ENCODE measurements at places on chromosomes 11 and 22.

DNA sequence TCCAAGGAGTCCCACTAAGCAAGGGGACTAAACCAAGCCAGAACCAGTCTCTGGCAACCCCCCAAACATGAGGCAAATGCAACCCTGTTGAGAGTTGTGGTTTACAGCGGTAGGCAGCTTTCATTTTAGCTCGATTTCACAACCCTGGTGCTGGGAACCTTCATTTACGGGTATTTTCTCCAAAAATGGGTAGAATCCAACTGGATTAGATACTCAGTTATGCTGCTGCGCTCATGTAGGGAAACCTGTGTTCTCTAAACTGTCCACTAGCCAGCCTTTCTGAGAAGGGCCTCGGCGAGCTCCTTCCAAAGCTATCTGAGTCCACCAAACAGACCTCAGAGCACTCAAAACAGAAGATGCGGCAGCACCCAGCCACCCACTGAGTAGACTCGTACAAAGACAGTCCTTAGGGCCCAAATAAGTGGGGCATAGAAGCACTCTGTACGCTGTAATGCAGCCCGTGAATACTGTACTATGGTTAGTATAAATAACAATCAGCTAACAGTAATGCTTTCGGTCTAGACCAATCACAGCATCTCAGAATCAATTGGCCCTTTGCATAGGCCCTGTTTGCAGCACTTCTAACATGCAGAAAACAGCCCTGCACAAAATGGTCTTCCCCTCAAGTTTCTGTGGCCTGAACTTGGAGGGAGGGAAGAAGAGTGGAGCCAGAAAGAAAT is 104.7 kb downstream of the ETS1 start:
- no peak for DNase-seq

DNA sequence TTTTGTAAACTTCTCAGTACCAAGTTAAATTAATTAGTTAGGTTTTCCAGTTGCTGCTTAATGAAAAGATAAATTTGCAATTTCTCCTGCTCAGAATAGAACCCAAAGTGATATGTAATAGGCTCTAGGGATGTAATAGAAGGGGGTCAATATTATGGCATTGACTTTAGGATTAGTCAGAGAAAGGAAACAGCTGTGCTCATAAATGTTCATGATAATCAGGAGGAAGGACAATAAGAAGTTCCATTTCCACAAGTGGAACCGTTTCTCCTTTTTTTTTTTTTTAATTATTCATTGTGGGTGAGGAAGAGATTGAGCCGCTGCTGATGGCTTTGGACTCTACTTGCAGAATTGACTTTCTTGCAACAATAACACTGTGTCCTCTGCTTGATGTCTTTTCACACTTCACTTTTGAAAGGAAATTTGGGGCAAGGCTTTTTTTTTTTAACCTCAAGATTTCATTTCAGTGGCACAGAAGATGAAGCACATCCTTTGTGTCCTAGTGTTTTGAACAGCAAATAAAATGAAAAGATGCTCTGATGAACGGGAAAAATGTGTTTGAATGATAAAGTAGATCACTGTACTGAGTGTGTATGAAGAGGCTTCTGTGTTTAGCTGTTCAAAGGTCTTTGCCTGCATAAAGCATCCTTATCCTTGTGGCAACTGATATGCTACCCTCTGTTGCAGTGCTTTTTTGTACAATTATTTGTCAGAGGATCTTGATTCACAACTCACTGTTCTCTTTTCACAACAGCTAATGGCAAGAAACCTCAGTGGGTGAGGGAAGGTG is 62.4 kb downstream of the GAS2 start:
- no peak for DNase-seq

GRCh38 chr11:79121351-79121750 is 319.5 kb downstream of the TENM4 start:
- DNase-seq: no peak

GRCh38 chr22:42091455-42091782 is 847 bp upstream of the NDUFA6 start:
- no peak for DNase-seq

DNA sequence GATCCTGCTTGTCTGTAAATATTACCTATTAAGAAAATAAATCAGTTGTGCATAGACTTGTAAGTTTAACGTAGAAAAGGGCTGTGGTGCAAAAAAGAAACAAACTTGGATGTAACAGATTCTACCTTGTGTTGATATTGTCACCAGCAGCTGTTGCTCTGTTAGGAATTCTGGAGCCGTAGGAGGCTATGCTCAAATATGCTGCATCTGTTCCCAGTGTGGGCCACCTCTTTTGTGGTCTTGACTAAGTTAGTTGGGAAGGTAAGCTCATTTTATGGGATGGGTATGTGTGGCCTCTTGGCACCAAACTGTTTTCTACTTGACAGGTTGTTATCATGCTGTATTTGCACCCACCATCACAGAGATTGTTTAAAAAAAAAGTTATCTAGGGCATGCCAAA is 29.4 kb upstream of the RAG2 start:
- DNase-seq: no peak

DNA sequence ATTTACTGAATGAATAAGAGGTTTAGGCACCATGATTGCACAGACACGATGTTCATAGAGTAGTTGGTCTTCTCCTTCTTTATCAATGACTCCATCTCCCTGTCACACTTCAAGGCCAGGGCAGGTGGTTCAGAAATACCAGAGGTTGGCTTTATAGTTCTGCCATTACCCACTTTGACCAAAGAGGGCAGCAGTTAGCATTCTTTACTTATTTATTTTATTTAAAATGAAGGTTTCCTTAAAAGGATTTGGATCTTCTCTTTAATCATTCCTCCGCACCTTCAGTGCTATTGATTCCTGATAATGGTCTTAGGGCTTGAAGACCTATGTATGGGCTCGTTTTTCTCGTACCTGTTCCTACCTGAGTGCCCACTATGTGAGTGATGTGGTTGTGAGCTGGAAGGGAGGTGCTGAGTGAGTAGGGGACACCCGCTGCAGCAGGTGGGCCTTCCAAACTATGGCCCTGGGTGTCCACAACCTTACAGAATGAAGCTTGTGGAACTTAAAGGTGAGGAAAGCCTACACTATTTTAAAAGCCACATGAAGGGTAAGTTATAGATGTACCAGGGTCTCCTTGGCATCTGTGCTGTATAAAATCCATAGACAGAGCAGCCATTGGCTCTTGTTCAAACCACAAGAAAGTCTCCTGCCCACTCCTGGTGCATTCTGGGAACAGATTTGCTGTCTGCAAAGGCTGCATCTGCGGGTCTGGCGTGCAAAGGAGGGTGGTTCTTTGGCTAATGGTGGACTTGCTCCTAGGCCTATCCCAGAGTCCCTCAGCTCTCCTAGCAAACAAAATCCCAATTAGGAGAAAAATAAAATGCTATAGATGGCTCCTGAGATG is 35.0 kb downstream of the TIMP3 start:
- no peak for DNase-seq

DNA sequence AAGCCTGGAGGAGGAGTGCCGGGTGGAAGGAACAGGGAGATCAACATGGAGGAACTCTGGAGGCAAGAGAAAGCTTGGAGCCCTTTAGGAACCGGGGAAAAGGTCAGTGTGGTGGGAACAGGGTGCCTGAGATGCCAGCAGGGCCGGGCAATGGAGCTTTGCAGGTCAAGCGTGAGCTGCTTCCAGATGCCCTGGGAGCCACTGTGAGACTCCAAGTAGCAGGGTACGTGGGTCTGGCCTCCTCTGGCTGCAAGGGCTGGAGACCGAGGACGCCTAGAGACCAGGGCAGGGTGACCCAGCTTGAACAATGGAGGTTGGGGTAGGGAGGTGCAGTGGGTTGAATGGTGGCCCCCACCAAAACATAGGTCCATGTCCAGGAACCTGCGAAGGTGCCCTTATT is 15.6 kb upstream of the EMID1 start:
- no peak for DNase-seq

DNA sequence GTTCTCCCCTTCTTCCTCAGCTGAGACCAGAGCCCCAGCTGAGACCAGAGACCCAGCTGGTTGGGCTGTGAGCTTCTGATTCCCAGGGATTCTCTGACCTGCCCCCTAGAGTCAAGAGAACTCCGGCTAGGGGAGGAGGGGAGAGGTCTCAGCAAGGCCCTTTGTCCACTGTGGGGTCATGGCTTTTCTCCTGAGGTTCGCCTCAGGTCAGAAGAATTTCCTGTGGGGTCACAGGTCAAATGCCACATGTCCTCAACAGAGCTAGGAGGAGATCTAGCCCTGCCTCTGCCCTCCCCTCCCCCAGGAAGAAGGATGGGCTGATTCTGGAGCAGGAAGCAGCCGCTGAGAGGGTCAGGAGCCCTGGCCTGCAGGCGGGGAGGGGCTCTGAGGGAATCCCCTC is 23.7 kb downstream of the HTR3A start:
- no peak for DNase-seq

GRCh38 chr11:59175091-59175501 is 3.2 kb downstream of the DTX4 start:
- DNase-seq: no peak

DNA sequence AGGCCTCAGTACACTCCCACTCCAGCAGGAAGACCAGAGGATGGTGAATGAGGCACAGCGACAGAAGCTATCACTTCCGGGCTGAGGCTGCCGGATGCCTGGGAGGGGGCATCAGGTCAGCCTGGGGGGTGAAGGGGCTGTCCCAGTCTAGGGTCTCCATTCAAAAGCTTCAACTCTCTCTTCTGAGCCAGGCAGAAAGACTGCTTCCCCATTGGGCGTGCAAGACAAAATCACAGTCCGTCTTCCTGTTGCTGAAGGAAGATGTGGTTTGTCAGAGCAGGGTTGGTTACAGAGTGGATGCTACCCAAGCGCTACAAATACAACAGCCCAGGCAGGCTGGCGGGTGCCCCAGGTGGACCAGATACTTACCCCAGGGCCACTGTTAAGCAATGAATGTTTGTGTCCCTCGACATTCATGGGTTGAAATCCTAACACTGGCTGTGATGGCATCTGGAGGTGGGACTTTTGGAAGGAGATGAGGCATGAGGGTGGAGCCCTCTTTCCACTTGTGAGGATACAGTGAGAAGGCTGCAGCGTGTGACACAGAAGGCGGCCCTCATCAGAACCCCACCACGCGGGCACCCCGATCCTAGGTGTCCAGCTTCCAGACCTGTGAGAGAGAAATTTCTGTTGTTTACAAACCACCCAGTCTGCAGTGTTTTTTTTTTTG is 12.0 kb downstream of the UPK3A start:
- DNase-seq: no peak

DNA sequence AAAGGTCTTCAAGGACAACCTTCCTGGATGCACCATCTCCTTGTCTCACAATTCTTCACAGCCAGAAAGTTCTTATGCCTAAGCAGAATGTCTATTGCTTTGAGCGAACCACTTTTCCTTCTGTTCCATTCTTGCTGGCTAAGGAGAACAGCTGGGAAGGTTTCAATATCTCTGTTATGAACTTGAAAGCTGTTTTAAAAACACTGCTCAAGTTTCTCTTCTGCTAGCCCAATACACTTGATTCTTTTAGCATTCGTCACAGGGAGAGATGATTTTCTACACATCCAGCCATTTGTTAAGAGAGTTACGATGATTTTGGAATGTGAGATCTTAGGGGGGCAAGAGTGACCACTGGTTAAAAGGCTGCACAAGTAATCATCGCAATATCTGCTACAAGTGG is 249.3 kb downstream of the KIRREL3 start:
- no peak for DNase-seq

DNA sequence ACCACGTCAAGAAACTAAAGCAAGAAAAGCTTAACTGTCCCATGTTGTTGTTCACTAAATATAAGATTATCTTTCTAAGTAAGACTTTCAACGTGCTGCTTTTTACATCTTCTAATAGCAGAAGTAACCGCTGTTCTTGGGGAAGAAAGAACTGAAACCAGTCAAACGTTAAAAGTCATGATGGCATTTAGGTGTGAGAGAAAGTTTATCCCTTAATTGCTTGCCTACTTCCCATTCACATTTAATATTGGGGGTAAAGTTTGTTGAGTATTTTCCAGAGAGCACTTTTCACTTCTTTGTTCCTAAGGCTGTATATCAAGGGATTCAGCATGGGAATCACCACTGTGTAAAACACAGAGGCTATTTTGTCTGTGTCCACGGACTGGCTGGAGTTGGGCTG is 970 bp downstream of the OR5B21 start:
- no peak for DNase-seq

DNA sequence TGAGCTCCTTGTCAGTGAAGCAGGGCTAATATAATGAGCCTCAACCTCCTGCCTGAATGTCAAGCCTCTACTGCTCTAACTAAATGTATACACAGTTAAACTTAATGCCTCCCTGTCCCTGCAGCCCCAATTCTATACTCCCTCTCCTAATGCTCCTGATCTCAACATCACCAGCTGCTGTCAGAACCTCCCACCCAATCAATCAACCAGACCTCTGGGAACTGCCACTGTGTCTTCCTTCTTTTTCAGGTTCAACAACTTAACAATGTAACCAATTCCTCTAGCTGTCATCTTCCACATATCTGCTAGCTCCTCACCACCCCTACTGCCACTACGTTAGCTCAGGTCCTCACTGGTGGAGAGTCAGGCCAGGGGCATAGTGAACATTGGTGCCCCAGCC is 339.8 kb upstream of the NARS2 start:
- no peak for DNase-seq

DNA sequence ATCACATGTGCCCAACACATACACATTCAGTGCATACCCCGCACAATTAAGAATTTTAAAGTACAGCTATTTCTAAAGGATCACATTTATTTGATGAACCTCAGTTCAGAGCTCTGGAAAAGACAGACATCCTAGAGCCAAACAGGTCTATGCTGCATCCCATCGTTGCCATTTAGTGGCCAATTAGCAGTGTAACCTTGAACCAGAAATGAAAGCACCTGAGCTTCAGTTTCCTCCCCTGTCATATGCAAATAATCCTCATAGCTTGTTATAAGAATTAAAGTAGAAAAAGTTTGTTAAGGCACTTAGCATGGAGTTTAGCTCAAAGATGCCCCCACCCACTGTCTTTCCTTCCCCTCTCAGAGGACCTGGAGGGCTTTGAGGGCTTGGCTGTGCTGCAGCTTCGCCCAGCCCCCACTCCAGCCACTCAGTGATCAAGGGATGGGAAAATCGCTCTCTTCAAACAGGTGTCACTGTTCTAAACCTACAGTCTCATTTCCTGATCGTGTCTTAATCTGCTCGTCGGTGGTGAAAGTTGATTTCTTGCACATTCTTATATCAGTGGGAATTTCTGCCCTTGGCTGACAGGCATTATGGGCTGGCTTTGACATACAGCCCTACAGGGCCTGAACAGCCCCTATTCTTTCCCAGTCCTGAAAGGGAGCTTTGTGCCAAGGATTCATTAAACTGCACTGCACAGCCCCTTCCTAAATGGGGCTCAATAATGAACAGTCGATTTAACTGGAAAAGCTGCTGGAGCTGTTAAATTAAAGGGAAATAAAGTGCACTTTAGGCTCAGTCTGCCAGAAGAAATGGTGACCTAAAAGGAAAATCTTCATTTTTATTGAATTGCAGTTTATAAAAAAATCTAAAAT is 23.3 kb upstream of the FAM181B start:
- DNase-seq: no peak

- DNase-seq: no peak
These were observed 44.4 kb upstream of the CLDN5 start for GRCh38 chr22:19568337-19569275.

- no peak for DNase-seq
These were observed 9.4 kb upstream of the EI24 start for GRCh38 chr11:125559888-125560287.

GRCh38 chr11:38009932-38010331 is 1411.9 kb upstream of the RAG2 start:
- no peak for DNase-seq
